NCI-H510A treated with DMSO at 0.1 percent for 48 hours (cell line): ENCODE measurements at places on chromosomes 6 and 20.

DNA sequence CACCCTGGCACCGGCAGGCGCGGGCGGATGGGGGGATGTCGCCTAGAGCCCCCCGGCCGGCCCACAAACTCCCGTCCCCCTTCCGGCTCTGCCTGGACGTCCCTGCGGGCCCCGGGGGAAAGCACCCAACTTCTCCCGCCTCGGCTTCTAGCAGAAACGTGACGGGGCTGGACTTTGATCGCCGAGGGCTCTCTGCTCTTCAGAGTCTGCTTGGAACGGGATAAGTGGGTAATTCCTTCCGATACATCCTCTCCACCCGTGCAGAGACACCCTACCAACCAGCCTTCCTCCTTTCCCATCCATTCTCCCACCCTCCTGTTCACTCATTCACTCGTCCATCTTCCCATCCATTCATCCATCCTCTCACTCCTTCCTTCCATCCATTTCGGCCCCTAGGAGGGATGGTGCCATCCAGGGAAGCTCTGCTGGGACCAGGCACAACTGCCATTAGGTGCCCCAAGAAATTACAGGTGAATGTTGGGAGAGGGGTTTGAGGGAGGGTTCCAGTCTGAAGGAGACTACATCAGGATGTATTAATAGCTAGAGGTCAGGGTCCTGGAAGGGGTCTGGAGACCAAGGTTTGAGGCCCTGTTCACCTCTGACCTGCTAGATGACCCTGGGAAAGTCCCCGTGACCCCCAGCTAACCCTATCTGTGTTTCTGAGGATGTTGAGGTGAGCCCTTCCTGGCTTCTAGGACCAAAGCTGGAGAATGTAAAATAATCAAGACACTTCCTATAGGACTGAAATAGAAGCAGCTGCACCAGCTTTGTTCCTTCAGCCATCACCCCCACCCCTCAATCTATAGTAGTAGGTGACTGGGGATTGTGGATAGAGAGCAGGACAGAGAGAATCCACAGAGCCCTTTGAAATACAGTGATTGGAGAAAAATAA is 538 bp downstream of the TTLL9 start:
- no peak for DNase-seq

GRCh38 chr6:134853111-134854055 is 96.5 kb downstream of the ALDH8A1 start:
- DNase-seq: peak; percentile 6

- no peak for DNase-seq
Measured at GRCh38 chr6:16154904-16155303, 26.0 kb downstream of the MYLIP start.

GRCh38 chr6:120096696-120097260 is 747.2 kb upstream of the MAN1A1 start:
- DNase-seq: no peak

DNA sequence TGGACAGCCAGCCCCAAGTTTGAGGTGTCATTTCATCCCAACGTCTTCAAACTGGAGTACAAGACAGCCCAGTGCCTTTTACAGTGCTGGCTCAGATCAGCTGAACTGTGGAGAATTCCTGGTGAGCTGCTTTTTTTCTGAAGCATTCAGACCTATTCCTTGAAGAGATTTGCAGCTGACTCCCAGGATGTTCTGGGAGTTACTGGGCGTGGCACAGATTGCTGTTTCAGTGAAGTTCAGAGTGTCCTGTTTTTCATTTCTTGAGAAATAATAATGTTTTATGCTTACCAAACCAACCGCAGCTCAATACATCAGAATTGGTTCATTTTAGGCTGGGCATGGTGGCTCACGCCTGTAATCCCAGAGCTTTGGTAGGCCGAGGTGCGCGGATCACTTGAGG is 33.4 kb upstream of the SRPK1 start:
- DNase-seq: no peak

- DNase-seq: no peak
Measured at GRCh38 chr6:776528-776931, 83.6 kb upstream of the EXOC2 start.

DNA sequence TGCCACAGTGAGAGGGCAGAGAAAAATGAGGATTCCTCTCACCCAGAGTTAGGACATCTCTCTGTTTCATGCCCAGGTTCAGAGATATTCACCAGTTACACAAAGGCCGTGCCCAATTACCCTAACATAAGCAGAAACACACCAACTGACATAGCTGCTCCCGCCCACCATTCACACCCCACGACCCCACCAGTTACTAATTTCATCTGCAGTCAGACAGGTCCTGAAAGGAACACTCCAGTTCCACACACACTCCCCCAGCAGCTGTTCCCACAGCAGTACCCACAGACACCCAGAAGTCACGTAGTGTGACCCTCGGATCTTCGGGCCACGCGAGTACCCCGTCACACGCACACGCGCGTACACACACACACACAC is 532 bp downstream of the TMEM74B start:
- no peak for DNase-seq

GRCh38 chr6:11710311-11710761 is 68.3 kb downstream of the ADTRP start:
- DNase-seq: no peak

GRCh38 chr6:25303254-25303653 is 24.1 kb downstream of the CARMIL1 start:
- no peak for DNase-seq

DNA sequence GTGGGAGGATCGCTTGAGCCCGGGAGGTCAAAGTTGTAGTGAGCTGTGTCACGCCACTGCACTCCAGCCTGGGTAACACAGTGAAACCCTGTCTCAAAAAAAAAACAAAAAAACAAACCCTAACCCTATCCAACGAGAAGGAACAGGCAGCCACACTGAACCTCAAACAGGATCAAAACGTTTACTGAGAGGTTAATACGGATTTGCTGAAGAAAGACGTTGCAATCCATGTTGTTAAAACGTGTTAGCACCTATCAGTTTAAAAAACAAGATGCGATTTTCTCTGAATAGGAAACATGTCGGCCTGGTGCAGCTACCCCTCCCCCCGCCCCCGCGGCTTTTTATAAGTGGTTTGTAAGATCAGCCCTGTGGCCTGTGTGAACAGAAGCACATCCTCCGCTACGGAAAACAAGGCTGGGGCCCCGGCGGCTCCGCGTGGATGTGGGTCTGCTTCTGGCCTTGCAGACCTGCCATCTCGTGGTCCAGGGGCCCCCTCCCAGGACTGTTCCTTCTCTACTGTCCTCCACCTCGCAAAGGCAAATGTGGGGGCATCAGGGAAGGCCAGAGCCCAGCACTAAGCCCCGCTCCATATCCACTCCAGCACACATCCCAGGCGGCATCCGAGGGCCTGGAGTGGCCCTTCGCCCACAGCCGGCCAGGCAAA is 11.4 kb downstream of the SLC2A4RG start:
- no peak for DNase-seq

GRCh38 chr20:51393571-51393970 is 148.9 kb downstream of the NFATC2 start:
- no peak for DNase-seq

DNA sequence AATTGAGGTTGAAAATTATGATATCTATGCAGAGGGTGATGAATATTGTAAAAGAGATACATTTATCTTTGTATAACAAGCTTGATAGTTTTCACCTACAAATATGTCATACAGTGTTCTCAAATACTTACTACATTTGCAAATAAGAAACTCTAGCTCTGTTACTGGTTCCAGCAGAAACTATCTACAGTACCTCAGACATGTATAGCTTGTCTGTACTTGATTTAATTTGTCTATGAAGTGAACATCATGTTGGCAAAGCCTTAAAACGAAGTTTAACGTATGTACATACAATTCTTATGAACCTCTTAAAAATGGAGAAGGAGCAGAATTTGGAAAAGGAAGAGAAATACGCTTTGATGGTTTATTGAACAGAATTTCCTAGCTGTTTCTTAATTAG is 201.4 kb upstream of the MARCKS start:
- no peak for DNase-seq

DNA sequence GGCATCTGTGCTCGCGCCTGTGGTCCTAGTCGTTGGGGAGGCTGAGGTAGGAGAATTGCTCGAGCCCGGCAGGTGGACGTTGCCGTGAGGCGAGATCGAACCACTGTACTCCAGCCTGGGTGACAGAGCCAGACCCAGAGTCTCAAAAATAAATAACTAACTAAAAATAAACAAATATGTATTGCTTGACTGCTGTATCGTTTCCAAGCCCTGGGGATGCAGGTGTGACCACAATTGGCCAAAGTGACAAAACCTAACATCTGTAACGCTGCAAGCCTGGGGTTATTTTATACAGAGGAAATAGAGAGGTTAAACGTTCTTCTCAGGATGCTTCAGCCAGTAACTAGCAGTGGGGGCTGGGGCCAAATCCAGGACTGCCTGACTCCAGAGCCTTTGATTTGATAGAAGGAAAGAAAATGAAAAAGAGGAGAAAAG is 1.9 kb upstream of the SRSF3 start:
- no peak for DNase-seq

DNA sequence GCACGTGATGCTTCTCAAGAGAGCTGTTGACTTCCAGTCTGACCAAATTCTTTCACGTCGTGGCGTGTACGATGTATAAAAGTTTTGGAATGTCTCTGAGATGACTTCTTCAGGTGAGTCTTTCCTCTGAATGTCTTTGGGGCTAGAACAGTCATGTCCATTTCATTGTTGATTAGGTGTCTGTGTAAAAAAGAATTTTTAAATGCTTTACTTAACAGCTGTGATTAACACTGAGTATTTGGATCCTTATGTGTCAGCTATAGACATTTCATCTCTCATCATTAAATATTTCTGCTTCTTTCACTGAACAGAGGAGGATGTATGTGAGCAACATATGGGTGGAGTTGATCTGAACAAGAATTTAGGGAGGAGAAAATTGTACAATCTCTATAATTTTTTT is 29.3 kb upstream of the KIF13A start:
- DNase-seq: no peak

- DNase-seq: no peak
Measured at GRCh38 chr20:61631751-61632150, 379.7 kb downstream of the CDH4 start.

- peak; percentile 14 for DNase-seq
Measured at GRCh38 chr6:83193747-83194566, 800 bp downstream of the RWDD2A start.

- no peak for DNase-seq
Measured at GRCh38 chr20:58982406-58983114, 1.5 kb downstream of the NELFCD start.
